NCI-H1417 (cell line): ENCODE measurements at places on chromosomes 3 and 15.

GRCh38 chr3:88618021-88618645 lies 468.4 kb downstream of the C3orf38 start:
- DNase-seq, result peak; percentile 85

DNA sequence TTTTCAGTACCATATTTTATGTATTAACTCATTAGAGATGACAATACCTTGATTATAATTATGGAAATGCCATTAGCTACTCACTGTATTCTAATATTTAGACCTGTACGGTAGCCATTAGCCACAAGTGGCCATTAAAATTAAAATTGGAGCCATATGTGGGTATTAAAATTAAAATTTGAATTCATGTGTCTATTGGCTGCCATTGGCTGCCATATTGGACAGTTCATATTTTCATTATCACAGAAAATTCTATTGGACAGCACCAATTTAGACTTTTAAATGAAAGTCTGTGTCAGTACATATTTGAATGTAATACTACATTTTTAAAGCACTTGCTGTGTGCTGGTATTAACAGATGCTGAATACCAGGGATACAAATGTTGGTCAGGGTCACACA lies 3.0 kb downstream of the ATP11B start:
- no peak for DNase-seq

DNA sequence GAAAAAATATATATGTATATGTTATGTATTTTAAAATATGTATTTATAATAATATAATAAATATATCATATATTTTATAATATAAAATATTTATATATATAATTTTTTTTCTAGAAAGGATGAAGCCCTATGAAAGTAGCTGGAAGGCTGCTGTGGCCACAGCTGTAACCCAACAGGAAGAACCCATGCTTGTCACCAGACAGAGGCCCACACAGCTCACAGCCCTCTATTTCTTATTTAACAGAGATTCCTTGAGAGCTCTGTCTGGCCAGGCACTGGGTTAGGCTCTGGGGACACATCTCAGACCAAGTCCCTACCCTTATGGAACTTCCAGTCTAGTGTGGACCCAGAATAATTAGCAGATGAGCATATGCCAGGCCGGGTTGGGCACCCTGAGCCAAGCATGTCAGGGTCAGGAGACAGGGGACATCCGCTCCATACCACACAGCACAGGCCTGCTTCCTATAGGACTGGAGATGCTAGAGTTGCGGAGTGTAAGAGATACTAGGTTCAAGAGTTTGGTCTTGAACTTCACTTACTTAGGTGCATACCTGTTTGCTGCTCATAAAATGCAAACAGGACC lies 20.5 kb downstream of the MGLL start:
- no peak for DNase-seq

GRCh38 chr15:71043373-71043772 lies 71.9 kb upstream of the THSD4 start:
- DNase-seq, result no peak

GRCh38 chr3:104279617-104280016 lies 1087.1 kb upstream of the ALCAM start:
- no peak for DNase-seq

GRCh38 chr15:77473328-77473727 lies 52.6 kb downstream of the HMG20A start:
- DNase-seq, result no peak

DNA sequence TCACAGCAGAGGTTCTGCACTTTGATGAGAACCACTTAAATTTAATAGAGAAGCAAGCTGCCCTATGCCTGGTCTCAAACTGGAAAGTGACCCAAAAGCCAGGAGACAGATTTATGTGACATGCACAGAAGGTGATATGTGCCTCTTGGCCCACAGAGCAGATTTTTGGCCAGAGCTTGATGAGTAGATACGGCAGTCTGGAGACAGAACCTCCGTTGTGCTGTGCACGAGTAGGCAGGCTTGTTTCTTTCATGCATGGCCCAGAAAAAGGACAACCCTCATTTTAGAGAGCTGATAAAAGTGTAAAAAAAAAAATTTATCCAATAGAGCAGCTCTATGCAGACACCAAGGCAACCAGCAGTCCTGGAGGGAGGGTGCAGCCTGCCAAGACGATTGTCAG lies 423.1 kb downstream of the CNTN6 start:
- no peak for DNase-seq

- DNase-seq, result no peak
Measured at GRCh38 chr3:185131602-185132256, 21.1 kb downstream of the C3orf70 start.

DNA sequence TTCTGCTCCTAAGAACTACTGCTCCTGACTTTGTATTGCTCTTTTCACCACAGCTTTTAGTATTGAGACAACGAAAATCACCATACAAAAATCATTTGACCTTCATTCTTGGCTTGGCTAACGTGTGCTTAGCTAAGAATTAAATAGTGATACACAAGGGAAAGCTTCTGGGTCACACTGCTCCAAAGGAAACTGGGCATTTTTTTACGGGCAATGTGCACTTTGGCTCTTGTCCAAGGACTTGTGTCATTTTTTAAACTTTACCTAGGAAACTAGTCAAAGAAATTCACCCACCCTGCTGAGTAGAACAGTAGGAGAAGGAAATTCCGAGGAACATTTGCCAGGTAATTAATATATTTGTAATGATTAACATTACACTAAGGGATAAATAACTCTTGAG lies 19.8 kb downstream of the WDR72 start:
- DNase-seq, result no peak

DNA sequence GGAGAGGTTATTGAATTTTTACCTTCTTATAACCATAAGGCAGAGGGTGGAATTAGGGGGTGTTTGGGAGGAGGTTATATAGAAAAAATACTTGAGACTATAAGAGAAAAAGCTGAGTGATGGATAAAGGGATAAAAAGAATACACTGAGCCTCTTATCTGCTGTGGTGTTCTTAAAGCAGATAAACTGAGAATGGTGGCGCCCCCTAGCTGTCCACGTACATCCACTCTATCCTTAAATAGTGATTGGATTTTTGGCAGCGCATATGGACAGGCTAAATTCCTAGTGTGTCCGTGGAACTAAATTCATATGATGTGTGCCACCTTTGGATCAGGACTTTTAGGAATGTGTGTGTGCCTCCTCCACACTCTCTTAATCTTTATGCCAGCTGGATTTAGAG lies 121.1 kb downstream of the OXSM start:
- DNase-seq, result peak; percentile 4

DNA sequence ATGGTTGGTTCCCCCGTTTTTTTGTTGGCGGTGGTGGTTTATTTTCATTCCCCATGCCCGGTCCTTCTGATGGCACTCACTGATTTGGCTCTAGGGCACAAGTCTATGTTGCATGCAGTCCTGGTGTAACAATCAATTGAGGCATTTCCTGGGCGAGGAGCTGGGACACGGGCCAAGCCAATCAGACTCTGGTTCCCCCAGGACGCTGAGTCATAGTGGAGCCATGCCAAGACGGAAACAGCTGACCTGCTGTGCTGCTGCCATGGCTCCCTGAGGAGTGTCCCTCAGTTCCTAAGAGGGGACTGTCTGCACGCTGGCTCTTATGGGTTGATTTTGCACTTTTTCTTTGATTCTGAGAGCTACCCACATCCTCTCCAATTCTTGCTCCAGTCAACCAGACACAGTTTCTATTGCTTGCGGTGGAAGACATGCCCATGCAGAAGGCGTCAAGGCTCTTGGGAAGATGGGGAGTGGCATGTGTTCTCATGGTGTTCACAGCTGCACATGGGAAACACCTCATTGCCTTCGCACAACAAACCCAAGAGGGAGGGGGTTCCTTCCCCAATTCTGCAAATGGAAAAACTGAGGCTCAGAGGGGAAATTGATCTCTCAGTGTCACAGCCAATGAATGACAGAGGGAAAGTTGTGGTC lies 28.3 kb upstream of the ALDH1L1 start:
- DNase-seq, result peak; percentile 12

GRCh38 chr15:71747128-71748083 lies 62.9 kb upstream of the NR2E3 start:
- DNase-seq, result no peak

DNA sequence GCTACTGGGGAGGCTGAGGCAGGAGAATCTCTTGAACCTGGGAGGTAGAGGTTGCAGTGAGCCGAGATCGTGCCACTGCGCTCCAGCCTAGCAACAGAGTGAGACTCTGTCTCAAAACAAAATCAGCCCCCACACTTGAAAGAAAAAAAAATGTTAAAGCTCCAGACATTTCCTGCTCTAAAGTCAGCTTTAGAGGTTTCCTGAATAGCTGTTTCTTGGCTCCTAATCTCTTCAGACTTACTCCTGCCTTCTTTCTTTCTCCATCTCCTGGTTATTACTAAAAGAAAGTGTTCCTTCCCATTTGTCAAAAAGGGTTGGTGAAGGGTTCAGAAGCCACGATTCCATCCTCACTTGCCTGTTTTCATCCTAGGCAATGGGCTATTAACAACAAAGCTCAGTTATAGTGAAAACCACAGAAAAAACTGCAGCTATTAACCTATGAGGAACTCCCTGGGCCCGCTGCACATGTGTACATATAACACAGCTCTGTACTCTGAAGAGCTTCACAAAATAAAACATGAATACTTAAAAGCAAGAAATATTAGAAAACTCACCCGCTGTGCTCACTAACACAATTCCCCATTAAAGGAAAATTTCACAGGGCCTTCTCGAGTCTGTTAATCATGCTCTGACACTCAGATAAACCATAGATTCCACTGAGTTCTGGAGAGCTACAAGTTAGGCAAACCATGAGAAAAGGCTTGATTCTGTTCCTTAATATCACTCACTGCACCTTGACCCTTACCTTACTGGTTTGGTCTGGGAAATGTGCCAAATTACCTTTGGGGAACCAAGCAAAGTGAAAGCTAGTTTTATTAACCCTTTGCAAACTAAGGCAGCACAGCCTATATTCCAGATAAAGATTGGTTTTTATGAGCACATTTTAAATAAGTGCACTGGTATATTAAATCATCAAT lies 89.9 kb upstream of the TSPAN3 start:
- peak; percentile 47 for DNase-seq

DNA sequence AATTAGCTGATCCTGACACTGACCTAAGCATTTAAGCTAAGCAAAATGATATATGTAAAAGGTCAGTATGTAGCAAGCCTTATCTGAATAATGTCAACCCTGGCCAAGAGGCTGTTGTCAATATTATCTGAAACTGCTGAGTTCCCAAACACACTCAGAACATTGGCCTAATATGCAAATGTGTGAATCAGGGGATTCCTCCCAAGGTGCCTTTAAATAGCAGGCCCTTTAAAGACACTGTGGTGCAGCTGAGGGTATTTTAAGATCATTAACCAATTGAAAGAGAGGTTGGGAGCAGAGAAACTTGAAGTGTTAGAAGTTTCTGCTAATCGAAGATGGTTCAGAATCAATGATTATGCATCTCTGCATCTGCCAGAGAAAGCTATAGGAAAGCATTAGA lies 207.0 kb downstream of the NTRK3 start:
- no peak for DNase-seq

DNA sequence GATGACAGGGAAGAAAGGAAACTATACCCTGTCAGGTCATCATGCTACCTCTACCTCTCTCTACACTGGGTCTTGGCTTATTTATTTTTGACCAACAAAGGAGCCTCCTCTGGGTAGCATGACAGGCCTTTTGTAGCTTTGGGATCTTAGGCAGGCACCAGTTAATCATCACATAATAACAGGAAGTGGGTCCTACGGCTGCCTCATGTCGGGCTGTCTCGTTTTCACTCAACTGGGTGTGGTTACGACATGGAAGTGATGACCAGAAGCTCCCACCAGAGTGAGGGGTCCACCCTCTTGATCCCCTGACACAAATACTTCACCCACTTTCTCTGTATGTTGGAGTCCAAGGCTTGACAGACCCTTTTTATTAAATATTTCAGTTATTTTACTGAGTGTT lies 105.3 kb downstream of the CD47 start:
- no peak for DNase-seq

DNA sequence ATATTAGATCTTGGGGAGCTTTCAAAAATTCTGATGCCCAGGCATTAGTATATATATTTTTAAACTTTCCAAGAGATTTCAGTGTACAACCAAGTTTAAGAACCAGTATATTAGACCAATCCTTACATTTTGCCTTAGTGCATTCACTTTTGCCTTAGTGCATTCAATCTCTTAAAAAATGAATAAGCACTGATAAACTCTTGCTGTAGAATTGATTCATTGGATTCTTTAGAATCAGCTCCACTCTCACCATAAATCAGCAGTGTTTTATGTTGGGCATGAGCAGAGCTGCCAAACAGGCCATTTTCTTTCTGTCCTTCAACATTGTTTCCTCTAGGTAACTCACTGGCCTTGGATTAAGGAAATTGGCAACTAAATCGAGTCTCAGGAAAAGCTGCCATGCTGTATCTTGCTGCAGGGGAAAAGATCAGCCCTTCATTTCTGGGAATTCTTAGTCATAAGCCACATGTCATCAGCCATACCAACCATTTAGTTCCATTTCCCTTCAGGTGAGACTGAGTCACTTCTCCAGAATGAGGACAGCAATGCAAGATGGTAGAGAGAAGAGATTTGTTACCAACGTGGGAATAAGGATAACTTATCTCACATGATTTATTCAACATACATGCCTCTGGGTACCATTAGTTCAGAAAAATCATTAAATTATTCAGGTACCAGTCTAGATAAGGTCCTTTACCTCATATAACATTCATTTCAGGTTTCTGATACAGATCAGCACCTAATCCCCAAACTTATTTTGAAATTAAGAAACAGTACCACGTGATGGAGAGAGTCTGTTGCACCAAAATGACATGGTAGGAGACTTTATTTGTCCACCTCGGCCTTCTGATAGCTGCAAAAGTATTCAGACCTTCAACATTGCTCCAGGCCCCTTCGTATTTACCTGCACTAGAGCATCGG lies 192.5 kb downstream of the P3H2 start:
- no peak for DNase-seq

DNA sequence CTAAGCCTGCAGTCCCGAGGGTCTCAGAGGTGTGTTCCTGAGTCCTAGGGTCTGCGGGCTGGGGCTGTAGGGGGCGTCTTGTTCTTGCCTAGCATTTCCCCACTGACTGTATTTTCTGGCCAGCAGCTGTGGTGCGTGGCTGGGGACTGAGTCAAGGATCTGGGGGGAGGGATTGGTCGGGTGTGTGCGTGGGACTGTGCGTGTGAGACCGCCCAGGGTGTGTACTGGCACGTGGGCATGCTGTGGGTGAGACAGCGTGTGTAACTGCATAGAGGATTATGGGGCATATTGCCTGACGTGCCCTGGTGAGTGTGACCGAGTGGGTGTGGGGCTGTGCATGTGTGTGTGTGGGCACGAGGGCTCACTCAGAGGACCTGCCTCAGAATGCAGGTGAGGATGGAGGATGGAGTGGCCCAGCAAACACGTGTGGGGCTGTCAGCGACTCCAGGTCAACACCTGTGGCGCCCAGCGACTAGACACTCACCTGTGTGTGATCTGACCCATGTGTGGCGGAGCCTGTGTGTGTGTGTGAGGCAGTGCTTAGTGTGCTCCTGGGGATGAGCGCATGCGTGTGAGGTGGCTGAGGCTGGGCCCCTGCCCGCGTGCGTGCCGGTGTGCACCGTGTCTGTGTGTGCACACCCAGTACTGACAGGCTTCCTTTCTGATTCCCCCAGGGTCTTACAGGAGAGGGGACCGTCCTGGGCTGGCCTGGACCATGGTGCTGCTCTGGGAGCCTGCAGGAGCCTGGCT lies 20.9 kb downstream of the FBLN2 start:
- DNase-seq, result no peak

GRCh38 chr15:60660290-60661051 lies 181.5 kb upstream of the ICE2 start:
- no peak for DNase-seq
